ENCODE measurements at places on chromosomes 7 and 10.

- no peak for DNase-seq
These were observed 116.6 kb downstream of the ADCY1 start for GRCh38 chr7:45690762-45691150.

- DNase-seq = no peak
These were observed 32.7 kb upstream of the RASGEF1A start for GRCh38 chr10:43299579-43299978.

DNA sequence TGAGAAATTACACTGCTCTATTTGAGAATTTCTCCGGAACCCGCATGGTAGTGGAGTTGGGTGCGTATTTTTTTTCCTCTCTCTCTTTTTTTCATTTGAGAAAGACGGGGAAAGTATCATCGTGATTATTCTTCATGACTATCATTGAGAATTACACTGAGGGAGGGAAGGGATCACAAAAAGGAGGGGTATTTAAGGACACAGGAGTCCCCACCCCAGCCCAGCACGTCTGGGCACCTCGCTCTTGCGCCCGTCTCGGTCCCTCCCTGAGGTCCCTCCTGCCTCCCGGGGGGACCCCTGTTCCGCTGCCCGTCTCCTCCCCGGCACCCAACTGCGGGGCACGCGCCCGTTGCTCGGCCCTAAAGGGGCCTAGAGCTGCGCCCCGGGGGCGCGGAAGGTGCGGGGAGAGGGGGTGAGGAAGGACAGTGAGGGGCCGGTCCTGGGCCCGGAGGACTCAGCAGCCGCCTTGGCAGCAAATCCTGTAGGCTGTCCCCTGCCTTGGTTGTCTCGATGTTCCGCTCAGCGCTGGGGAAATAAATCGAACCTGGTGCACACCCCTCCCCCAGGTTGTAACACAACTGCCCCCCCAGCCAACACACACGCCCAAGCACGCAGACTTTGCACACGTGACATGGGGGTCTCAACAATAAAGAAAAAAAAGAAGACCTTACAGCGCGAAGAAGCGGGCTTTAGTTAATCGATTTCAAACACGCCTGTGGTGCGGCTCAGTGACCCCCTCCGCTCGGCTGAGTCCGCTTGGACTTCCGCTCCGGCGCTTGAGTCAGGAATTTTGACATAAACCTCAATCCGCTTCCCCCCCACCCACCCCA, 18.6 kb upstream of the GATA3 start:
- DNase-seq = no peak

- DNase-seq = peak; percentile 51
These were observed 6.9 kb downstream of the IFIT1B start for GRCh38 chr10:89384474-89385340.

GRCh38 chr10:130190055-130190736, 54.0 kb downstream of the GLRX3 start:
- DNase-seq = peak; percentile 29

GRCh38 chr7:40659231-40659630, 524.4 kb downstream of the SUGCT start:
- no peak for DNase-seq

DNA sequence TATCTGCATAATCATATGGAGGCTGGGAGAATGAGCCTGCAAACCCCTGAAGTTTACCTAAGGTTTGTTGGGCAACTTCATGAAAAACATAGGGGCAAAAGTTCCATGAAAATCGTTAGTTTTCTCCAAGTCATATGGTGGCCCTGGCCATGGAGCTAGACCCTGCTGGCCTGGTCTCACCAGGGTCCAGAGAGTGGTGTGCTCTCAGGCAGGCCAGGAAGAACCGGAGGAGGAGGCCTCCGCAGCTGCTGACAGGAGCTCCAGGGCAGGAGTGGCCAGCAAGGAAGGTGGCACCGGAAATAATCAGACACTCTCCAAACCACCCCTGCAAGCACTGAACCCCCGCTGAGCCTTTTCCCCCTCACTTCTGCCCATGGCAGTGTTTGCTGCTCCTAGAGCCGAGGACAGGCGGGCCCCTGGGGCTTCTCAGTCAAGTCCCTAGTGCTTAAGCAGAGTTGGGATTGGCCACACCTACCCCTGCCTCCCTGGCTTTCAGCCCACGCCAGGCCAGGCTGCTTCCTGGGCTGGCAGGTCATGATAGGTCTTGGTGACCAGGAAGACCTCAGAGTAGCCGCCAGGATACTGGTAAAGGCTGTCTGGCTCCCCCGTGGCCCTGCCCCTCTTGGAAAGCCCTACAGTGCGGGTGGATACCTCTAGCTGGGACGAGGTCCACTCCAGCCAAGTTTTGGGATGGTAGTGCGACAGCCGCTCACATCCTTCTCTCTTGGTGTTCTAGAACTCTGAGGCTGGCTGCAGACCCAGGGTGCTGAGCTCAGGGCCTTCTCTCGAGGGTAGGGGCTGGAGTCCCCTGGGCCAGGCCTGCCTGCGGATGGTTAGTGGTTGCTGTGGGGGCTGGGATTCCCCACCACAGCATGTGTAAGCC, 242.8 kb downstream of the MGMT start:
- DNase-seq = no peak

DNA sequence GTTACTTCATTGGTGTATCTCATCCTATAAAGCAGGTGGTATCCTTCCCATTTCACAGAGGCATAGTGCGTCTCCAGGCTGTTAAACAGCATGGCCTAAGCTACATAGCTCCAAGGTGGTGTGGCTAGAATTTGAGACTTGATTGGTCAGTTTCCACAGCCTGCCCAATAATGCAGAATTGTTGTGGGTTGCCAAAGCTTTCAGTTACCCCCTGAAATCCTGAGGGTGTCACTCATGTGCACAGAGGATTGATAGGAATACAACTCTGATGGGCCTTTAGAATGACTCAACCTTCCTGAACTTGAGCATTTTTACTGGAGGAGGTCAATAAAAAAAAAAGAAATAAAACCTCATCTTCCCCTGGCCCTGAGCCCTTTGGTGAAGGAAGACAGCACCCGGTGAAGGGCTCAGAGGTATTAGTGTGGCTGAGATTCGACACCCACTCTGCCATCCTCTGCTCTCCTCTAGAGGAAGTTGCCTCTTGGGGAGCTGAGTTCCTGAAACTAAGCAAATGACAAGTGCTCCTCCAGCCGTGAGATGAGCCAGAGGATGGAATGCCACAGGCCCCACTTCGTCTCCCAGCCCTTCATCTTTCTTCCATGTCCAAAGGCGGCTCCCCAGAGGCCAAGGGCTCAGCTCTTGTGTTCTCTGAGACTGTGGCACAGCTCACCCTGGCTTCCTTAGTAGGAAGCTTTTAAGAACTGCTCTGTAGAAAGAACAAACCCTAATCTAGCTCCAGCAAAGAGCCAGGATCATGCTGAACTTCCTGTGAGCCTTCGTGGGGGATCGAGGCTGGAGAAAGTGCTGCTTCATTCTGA, 1.0 kb downstream of the ACSL5 start:
- DNase-seq = peak; percentile 17

GRCh38 chr10:60377955-60378354, 11.7 kb downstream of the ANK3 start:
- DNase-seq = no peak

- DNase-seq = no peak
These were observed 29.4 kb downstream of the SRRM3 start for GRCh38 chr7:76231071-76231470.

GRCh38 chr7:84247591-84247990, 53.0 kb upstream of the SEMA3A start:
- no peak for DNase-seq

GRCh38 chr10:45249978-45250693, 65.3 kb downstream of the OR13A1 start:
- peak; percentile 83 for DNase-seq

- DNase-seq = no peak
These were observed 185.8 kb upstream of the TMEM106B start for GRCh38 chr7:12025246-12025645.

DNA sequence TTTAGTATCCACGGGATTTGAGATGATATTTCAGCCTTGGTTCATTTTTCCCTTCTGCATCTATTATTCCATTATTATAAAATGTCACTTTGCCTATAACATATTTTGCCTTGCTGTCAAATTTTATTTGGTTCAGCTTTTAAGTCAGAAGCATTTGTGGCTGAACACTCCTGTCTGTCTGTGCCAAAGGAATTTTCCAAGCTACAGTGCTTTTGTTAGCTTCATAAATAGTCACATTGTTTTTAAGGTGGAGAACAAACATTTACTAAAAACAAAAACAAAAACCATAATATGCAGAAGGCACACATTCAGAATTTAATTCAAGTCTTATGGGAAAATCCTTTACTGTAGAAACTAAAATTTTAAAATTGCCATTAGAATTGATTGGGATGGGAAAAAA, 33.8 kb upstream of the ELMO1 start:
- DNase-seq = no peak

- DNase-seq = no peak
These were observed 71.0 kb downstream of the PAXIP1 start for GRCh38 chr7:154931906-154932305.

GRCh38 chr7:55441774-55442522, 76.8 kb downstream of the LANCL2 start:
- no peak for DNase-seq

- no peak for DNase-seq
These were observed 237.7 kb upstream of the PLXDC2 start for GRCh38 chr10:19578571-19578970.

DNA sequence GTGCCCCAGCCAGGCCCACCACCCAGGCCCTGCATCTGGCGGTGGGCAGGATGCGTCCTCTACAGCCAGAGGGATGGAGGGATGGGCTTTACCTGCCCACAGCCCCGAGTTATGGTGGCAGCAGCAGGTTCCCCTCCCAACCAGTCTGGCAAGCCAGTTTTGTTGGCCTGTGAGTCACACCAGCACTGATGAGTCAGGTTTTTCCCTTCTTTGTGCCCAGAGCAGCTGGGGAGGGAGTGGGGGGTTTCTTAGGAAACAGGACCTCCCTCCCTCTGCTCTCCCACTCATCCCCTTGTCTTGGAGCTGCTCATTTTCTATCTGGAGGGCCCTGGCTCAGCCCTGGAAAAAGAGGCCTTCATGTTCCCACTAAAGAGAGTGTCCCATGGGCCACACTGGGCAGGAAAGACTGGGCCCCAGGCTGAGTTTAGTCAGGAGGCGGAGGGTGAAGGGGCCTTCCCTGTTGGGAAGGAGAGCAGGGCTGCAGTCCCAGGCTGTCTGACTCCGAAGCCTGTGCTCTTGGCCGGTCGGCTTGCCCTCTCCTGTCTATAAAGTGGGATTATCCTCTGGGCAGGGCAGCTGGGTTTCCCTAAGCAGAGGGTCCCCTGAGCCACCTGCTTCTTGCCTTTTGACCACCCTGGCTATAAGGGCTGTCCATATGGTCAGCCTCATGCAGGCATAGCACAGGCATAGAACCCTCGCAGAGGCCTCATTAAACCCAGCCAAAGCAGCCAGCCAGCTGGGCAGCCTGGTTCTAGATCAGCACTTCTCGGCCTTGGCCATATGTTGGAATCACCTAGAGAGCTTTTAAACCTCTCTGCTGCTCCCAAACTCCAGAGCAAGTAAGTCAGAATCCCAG, 30.2 kb upstream of the ANKRD2 start:
- DNase-seq = no peak

DNA sequence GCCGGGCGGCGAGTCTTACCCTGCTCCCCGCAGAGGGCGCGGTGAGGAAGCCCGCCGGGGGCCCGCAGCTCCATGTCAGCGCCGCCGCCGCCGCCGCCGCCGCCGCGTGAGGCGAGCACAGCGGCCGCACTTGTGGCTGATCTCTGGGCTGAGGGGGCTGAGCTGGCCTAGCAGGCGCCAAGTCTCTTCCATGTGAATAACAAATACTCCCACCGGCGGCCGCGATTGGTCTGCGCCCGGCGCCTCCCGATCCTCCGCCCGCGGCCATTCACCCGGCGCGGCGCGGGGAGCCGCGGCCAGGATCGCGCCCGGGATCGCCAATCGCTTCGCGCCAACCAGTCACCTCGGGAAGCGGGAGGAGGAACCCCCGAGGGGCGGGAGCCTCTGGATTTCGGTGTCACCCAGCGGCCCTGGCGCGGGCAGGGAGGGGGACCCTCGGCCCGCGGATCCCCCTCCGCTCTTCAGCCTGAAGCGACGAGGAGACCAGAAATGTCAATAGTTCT, at the start of gene GRM8:
Gene GRM8 (minus strand): TSS at position 164 of the 503 bp plus-strand sequence.
- no peak for DNase-seq

DNA sequence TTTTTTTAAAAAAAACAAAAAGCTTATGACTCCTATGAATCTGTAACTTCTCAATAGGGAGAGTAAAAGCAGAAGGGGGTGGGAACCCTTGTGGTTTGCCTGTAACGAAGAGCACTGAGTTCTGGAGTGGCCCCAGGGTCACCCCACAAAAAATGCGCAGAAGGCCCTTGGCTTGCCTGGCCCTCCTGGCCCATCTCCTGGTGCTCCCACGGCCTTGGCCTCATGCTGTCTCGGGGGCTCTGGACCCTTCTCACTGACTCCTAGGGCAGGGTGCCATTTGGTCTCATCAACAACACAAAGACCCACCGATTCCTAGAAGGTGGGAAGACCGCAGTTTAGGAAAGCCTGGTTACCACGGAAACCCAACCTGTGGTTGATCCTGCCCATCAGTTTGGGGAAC, 40.8 kb downstream of the ZNF467 start:
- no peak for DNase-seq

- no peak for DNase-seq
These were observed 36.5 kb upstream of the AP5Z1 start for GRCh38 chr7:4738711-4739527.

DNA sequence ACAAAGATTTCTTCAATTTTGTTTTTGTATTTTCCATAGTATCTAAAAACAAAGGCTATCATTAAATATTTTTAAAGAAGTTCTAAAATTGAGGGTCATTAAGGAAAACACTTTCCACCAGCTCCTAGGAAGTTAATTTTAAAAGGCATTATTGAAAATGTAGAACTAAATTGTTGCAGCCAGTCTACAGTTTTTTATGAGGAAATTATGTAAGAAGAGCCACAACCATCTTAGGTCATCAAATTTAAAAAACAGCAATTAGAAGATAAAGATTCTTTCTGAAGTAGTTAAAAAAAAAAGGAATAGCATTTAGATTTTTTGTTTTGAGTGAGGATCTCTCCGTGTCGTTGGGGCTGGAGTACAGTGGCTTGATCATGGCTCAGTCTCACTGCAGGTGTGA, 161.7 kb downstream of the NRBF2 start:
- no peak for DNase-seq

DNA sequence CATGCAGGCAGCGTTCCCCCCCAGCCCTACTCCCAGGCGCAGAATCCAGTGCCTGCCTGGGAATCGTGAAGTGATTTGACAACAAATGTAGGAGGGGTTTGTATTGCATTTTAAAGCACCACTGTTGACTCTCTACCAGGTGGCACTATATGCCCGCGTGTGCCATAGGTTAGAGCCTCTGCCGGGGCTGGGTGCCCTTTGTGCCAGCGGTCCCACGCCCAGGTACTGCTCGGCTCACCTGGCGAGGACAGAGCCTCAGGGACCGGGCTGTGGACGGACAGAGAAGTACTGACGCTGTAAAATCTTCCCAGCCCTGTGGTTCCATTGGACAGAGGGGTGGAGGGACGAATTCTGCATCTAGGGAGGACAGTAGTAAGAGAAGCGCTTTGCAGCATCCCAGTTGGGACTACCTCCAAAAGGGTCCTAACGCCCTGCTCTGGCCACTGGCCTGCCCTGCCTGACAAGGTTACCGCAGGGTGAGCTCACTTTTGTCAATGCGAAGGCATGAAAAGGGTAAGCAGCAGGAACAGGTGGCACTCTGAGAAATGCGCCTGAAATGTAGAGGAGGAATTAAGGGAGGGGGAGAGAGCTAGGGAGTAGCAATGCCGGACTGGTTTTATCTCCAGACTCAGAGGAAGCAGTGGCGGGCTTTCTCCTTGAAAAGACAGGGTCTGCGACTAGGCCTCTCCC, 788 bp upstream of the CACNA2D1 start:
- DNase-seq = no peak

- no peak for DNase-seq
These were observed 35.4 kb upstream of the NPFFR1 start for GRCh38 chr10:70319183-70319582.

Data from KG1 (cell line).